ENCODE measurements at places on chromosomes 1 and 21.

GRCh38 chr21:34911360-34911759, 137.7 kb downstream of the RUNX1 start:
- DNase-seq = no peak
- no peak overlapping the region for H3K27ac ChIP-seq
- no peaks in the 10 kb centered on the region for H3K4me1 ChIP-seq
- H3K36me3 ChIP-seq = no peaks in the 10 kb centered on the region

GRCh38 chr1:62689524-62689923, 1.3 kb upstream of the DOCK7 start:
- H3K27ac ChIP-seq = peak overlapping the region; percentile 37
- peak; percentile 21 for DNase-seq
- H3K4me1 ChIP-seq = peaks cover 29% of the 10 kb centered on the region
- H3K4me3 ChIP-seq = peak overlapping the region; percentile 76
- H3K27me3 ChIP-seq = no peaks in the 10 kb centered on the region

DNA sequence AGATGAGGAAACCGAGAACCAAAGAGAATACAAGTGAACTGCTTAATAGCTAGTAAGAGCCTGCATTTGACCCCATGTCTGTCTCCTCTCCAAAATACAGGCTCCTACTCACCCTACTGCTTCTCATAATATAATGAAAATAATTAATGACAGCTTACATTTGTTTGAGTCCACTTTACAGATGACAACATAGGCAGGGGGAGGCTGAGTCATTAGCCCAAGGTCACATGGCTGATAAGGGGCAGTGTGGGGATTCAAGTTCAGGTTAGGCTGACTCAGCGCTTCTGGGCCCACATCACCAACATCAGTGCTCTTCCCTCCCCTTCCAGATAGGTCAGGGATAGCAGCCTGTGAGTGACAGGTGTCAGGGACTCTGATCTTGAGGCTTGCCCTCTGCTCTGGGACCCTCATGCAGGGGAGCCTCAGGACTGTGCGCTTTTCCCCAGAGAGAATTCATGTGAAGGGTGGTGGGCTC, 16.2 kb downstream of the AZIN2 start:
- no peaks in the 10 kb centered on the region for H3K27me3 ChIP-seq
- no peaks in the 10 kb centered on the region for H3K4me1 ChIP-seq
- H3K4me3 ChIP-seq = no peak overlapping the region
- H3K27ac ChIP-seq = no peak overlapping the region
- H3K36me3 ChIP-seq = no peaks in the 10 kb centered on the region

GRCh38 chr1:116833718-116834117, 76.0 kb upstream of the PTGFRN start:
- H3K4me1 ChIP-seq = no peaks in the 10 kb centered on the region
- H3K27ac ChIP-seq = no peak overlapping the region
- DNase-seq = no peak
- no peak overlapping the region for H3K4me3 ChIP-seq
- H3K27me3 ChIP-seq = no peaks in the 10 kb centered on the region

All from A673 (cell line).